ENCODE measurements at places on chromosomes 7 and 10. TPM values are rescaled to one million over a fixed set of nuclear protein-coding genes. Genes with fewer than 3 reads are reported as not detected.

The LIPM gene
- total RNA-seq = not detected

The ELAPOR2 gene
- 0.56 TPM for total RNA-seq

The OR6V1 gene
- not detected for total RNA-seq

The ERVW-1 gene
- not detected for total RNA-seq

The CFAP43 gene
- not detected for total RNA-seq
